ENCODE measurements at places on chromosomes 2 and 18.

DNA sequence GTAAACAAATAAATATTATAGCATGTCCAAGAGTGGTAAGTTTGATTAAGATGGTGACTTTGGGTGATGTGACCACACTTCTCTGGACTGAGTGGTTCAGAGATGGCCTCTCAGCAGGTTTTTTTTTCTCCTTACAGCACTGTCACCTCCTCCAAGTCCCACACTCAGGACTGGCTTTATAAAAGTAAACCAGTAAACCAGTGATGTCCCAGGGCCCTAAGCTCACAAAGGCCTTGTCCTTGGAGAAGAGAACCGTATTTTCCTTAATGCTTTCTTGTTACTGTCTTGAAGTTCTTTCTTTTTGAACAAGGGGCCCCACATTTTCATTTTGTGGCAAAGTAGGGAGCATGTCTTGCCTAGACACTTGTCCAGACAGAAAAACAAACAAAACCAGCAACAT lies 274.0 kb downstream of the MYCN start:
- DNase-seq: no peak

- DNase-seq: no peak
These were observed 113.5 kb downstream of the EFEMP1 start for GRCh38 chr2:55809875-55810621.

DNA sequence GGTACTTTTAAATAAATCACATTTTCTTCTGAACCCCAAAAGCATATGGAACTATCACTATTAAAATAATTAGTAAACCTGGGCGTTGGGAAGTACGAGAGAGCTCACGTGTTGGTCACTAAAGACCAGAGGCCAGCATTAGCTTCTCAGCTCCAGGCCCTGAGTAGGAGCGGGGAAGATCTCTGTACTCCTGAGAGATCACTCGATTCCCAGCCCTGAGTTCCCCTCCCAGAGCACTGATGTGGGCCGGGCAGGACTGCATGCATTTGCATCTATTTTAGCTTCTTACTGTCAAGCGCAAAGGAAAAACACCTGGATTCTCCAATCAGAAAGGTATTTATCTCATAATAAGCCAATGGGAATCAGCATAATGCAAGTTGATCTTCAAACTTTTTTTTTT lies 6.2 kb downstream of the PXDN start:
- DNase-seq: no peak

DNA sequence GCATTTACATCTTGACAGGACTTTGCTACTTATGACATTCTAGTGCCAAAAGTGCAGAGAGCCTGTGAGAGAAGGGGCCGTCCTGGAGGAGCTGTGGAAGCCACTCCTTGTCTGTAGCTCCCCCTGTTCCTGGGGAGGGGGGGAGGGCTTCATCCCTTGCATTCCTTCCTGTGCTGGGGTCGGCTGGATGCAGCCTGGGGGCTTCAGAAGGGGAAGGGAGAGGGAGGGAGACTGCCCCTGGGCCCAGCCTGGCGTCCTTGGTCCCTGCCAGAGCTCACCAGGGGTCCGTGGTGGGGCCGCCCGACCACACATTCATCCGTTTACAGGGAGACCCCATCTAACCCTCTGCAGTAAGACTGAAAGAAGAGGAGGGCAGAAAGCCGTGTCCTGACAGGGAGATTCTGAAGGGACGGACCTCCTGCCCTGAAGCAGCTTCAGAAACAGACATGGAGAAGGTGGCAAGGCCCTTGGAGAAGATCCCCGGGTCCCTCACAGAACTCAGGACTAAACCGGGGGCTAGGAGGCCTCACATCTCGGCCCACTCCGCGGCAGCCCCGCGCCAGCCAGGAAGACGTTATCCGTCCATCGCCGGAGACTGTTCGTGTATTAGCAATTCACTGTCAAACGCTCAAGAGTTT lies 258.3 kb upstream of the SALL3 start:
- DNase-seq: no peak

- no peak for DNase-seq
These were observed 319.8 kb downstream of the ETAA1 start for GRCh38 chr2:67716895-67717396.

- no peak for DNase-seq
These were observed 44.9 kb downstream of the STK25 start for GRCh38 chr2:241463276-241464135.

DNA sequence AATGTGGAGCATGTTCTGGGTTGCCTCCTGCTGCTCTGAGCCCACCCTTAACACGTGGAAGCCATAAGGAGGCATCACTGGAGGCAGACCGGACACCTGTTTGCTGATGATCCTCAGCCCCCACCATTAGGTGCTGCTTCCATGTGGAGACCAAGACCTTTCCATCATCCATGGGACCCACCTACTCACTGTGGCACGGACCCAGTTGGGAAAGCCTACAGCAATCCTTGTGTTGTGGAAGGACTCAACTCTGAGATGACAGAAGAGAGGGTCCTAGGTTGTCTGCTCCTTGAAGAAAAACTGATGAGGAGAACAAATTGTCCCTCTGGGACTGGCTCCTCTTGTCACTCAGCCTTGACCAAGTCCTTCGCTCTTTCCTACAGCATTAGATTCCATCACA lies 86.5 kb upstream of the RAB12 start:
- DNase-seq: no peak

DNA sequence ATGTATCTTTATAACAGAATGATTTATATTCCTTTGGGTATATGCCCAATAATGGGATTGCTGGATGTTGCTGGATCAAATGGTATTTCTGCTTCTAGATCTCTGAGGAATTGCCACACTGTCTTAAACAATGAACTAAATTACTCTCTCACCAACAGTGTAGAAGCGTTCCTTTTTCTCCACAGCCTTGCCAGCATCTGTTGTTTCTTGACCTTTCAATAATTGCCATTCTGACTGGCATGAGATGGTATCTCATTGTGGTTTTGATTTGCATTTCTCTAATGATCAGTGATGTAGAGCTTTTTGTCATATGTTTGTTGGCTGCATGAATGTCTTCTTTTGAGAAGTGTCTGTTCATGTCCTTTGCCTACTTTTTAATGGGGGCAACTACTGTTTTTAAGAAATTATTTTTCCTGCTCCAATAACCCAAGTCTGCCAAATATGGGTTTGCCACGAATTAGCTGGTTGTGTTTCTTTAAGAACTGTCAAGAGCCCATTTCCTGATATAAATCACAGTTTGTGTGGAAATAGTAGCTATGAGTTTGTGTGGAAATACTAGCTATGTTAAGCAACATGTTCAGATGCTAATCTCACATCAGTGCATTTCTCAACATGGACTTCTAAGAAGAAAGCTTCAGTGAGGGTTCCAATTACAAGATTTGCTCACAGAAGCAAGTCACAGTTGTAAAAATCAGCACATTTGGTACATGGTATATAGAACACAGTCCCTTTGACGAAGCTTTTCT lies 259.4 kb downstream of the ANAPC1 start:
- DNase-seq: no peak

GRCh38 chr2:150309311-150310080 lies 178.0 kb downstream of the RND3 start:
- no peak for DNase-seq

DNA sequence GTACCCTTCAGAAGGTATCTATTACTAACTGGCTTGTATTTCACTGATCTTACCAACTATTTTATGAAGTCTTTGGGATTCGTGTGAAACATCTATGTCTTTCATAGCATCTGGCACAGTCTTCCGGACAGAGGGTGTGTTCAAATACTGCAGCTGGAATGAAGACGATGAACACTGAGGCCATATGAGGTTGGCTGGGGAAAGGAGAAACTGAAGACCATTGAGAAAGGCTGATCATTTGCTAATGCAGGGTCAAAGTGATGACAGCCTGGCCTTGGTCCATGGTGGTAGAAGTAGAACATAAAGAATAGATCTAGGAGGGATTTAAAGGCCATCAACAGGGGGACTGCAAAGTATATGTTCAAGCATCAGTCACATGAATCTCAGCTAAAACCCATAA lies 132.7 kb downstream of the CCBE1 start:
- no peak for DNase-seq

GRCh38 chr2:157837851-157838441 lies 38.2 kb downstream of the ACVR1 start:
- no peak for DNase-seq

GRCh38 chr2:217092710-217093379 lies 233.0 kb upstream of the TNP1 start:
- no peak for DNase-seq

- DNase-seq: no peak
These were observed 1234.3 kb upstream of the DDX18 start for GRCh38 chr2:116580209-116580608.

DNA sequence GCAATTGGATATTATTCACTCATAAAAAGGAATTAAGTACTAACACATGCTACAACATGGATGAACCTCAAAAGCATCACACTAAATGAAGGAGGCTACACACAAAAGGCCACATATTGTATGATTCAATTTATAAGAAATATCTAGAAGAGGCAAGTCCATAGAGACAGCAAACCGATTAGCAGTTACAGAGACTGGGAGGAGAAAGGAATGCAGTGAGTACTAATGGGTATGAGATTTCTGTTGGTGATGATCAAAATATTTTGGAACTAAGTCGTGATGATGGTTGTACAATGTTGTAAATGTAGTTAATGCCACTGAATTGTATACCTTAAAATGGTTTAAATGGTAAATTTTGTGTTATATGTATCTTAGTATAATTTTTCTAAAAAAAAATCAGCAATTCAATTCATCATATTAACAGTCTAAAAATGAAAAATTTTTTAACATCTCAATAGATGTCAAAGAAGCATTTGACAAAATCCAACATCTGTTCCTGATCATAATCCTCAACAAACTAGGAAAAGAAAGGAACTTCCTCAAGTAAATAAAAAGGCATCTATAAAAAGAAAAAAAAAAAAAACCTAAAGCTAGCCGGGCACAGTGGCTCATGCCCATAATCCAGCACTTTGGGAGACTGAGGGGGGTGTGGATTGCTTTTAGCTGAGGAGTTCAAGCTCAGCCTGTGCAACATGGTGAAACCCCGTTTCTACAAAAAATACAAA lies 98.1 kb downstream of the TGIF1 start:
- DNase-seq: no peak

DNA sequence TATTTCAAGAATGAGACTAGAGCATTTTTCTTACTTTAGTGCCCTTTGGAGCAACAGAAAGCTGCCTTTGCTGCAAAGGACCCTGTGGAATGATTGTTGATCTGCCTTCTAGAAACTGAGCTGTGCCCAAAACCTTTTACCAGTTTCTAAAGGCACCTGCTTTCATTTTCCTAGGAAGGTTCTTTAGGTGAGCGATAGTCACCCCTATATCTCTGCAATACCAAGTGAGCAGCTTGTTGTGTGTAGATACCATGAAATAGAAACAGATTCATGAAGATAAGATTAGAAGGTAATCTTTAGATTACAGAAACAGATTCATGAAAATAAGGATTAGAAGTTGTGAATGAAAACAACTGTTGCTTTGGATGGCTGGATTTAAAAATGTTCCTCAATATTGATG lies 202.3 kb downstream of the PLCL1 start:
- no peak for DNase-seq

GRCh38 chr2:44716131-44716530 lies 225.4 kb upstream of the SIX3 start:
- no peak for DNase-seq

- no peak for DNase-seq
These were observed 34.8 kb downstream of the GPATCH11 start for GRCh38 chr2:37119157-37119556.

- DNase-seq: no peak
These were observed 147.8 kb upstream of the MMADHC start for GRCh38 chr2:149735237-149735958.

DNA sequence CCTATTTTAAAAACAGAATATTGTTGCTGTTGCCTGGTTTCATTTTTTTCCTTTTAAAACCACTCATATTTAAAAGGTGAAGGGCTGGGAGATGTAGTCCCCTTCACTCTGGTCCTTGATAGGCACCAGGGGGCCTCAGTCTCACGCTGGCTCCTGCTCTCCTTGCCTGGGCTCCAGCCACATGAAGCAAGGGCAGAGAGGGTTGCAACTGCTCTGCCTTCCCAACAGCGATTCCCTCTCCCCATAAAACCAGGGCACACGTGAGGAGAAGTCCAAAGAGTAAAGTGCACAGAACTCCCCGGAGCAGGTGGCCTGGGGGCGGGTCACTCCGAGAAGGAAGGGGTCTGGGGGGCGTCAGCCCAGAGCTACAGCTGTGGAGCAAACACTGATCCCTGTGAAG lies 12.8 kb downstream of the TMEM127 start:
- DNase-seq: no peak

- no peak for DNase-seq
These were observed 5.2 kb downstream of the TMEM214 start for GRCh38 chr2:27038012-27038411.

DNA sequence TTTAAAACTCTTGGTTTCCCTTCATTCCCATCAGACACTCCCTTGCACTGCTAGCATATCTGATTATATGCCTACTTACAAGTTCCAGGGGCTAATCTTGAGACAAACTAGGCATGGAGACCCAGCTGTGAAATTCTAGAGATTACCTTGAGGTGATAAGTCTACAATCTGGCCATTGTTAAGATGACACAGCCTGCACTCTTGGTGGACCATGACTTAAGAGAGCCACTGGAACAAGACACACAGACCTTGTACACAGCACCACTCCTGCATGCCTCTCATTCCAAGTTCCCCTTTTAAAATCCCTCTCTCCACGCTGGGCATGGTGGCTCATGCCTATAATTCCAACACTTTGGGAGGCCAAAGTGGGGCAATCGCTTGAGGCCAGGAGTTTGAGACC lies 387.2 kb upstream of the DCC start:
- DNase-seq: no peak

DNA sequence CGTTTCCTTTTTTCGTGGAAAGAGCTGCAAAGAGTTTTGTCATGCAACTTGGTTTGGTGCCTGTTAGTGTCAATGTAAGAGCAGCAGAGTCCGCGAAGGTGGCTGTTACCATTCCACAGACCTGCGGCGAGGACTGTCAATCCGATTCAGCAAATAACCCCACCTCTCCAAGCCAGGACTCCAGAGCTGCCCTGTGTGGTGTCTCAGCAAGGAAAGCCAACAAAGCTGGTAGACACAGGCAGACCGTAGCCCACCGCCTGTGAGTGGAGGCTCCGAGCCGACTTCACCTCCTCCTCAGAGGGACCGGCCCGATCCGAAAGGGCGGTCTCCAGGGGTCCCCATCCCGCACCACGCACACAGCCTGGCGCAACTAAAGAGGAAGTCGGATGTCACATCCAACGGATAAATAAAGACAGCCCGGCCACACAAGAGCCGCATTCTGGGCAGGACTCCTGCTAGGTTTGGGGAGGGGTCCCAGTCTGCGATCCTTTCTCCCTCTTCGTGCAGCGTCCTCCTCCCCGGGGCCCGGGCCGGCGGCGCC lies 819 bp downstream of the ANKRD44 start:
- no peak for DNase-seq

DNA sequence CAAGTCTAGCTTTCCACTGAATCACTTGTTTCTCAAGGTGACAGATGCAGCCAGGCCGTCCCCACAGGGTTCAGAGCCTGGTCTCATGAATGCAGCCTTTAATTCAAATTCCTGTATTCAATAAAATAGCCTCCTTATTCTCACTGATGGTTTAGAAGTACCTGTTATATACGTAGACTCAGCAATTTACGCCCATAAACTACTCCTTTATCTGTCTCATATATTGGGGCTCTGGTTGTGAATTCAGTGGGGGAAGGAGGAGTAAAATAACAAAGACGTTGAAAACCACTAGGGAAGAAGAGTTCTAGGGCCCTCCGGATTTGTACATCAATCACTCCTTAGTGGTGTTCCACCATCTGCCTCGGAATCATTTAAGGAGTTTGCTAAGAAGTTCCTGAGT lies 1.7 kb downstream of the OBSL1 start:
- DNase-seq: no peak

GRCh38 chr2:9939587-9940485 lies 11.7 kb upstream of the GRHL1 start:
- DNase-seq: no peak

Data from activated CD4-positive, alpha-beta T cell treated with anti-CD3 and anti-CD28 coated beads, Interleukin-2, amount 50 U/mL, for 24 hours (primary cell).